ENCODE measurements at places on chromosomes 16 and 17.

- DNase-seq, result peak; percentile 55
Measured at GRCh38 chr17:75827308-75828075, 16.7 kb downstream of the UNC13D start.

GRCh38 chr17:8387914-8388651 lies 5.1 kb upstream of the RPL26 start:
- no peak for DNase-seq

- no peak for DNase-seq
Measured at GRCh38 chr16:22977294-22977697, 163.3 kb downstream of the HS3ST2 start.

DNA sequence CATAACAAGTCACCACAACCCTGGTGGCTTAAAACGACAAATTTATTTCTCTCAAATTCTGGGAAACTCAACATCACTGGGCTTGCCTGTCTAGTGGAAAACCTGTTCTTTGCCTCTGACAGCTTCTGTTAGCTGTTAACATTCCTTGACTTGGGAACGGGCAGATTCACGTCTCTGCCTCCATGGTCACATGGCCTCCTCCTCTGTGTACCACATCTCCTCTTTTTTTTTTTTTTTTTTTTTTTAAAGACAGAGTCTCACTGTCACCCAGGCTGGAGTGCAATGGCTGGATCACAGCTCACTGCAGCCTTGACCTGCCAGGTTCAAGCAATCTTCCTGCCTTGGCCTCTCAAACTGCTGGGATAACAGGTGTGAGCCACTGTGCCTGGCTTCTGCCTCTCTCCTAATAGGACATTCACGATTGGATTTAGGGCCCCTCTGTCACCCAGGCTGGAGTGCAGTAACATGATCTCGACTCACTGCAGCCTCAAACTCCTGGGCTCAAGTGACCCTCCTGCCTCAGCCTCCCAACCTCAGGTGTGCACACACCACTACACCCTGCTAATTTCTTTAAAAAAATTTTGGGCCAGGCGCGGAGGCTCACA lies 11.7 kb upstream of the LLGL1 start:
- DNase-seq, result no peak

DNA sequence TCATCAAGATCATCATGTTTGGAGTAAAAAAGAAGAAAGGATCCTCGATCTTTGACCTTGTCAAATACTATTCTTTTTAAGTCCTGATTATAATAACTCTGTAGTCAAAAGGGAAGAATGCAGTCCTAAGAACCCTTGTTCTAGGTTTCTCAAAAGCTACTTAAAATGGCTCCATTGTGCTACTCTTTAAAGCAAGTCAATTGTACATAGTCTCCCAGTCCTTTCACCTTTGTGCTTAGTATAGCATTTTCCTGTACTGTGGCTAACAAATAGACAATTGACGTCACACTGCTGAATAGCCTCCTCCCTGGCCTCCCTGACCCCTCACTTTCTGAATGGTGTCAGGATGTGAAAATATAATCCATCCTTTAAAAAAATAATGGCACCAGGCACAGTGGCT lies 172.9 kb downstream of the AATF start:
- no peak for DNase-seq

DNA sequence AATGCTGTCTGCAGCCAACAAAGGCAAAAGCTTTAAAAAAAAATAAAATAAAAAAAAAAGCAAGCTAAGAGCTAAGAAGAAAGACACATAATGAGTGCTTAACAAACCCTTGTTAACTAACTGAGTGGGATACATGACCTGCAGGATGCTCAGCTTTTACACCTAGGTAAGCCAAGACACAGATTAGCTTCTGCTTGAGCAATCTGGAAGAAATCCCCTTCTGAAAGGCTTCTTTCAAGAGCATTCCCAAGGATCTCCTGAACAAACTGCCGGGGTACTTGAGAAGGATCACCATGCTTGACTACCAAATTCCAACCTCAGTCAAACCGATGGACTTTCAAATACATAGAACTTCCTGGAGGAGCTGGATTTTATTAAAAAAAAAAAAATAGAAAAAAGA lies 92.9 kb downstream of the SMG6 start:
- DNase-seq, result no peak

DNA sequence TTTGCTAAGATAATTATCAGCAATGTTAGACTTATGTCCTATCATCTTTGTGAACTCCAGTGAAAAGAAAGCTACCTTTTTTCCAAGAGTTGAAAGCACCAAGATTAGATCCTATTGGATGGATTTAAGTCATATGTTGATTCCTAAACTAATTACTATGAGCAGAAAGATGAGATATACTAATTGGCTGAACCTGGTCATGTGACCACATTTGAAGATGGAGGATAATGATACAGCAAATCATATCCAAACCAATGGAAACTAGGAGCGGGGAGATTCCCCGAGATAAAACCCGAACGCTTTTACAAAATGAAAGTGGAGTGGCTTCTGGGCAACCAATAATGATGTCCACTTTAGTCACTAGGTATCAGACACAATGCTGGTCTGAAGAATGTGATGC lies 1060.2 kb upstream of the EEF2KMT start:
- no peak for DNase-seq

DNA sequence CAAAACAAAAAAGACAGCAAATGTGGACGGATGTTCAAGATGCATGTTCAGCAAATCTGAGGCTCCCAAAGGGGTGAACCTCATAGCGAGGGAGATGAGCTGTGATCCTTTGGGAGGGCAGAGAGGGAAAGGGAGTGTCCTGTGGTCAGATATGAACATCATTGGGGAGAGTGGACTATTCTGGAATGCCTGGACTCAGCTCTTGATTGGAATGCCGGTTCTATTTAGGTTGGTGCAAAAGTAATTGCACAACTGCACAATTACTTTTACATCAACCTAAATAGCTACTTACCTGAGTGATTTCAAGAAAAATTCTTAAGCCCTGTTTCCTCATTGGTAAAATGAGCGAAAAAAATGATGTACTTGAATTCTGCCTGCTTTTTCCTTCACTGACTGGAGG lies 89.6 kb downstream of the CACNG3 start:
- no peak for DNase-seq
